ENCODE measurements at places on chromosomes 1 and 21. TPM values are rescaled to one million over a fixed set of nuclear protein-coding genes. Genes with fewer than 3 reads are reported as not detected.

The TRIM58 gene
- 5.3 TPM for total RNA-seq

The RBP7 gene
- 11.1 TPM for total RNA-seq

The ARHGEF10L gene
- total RNA-seq = 29.5 TPM

DNA sequence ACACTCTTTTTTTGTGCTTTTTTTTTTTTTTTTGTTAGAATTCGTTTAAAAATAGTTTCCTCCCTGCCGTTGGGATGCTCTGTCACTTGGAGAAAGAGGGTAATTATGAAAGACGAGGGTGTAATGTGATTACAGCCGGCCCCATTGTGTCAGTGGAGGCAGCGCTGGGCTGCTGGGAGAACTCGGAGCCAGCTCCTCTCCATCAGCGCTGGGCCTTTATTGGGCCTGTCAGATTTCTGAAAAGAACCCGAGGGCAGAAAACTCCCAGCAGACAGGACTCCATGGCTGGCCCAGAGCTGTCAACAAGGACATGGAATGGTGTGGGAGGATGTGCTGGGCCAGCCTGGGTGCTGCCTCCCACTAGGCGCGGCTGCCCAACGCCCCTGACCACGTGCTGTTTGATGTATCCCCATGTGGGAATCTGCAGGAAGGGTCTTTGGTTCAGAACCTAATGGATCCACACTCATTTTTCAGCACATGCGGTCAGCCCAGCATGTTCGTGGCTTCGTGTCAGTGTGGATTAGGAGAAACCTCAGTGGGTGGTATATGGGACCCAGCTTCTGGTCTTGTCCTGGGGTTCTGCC lies 222.6 kb upstream of the KIAA0040 start:
- DNase-seq = no peak

The CDCA8 gene
- total RNA-seq = 4.0 TPM
